ENCODE measurements at places on chromosomes 3 and 15.

DNA sequence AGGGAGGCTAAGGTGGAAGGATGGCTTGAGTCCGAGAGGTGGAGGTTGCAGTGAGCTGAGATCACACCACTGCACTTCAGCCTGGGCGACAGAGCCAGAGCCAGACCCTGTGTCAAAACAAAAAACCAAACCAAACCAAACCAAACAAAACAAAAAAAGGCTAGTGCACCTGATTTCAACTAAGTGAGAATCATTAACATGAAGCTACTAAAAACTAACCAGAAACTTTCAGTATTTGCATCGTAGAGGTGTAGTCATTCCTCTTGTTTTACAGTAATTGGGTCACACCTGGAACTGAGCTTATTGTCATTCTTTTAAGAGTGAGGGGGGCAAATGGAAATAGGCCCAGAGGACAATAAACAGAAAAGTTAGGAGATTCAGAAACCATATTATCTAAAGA is 58.5 kb downstream of the ST6GAL1 start:
- no peak for DNase-seq

- DNase-seq = no peak
Observed at GRCh38 chr3:117404141-117404540, 694.6 kb downstream of the TUSC7 start.

DNA sequence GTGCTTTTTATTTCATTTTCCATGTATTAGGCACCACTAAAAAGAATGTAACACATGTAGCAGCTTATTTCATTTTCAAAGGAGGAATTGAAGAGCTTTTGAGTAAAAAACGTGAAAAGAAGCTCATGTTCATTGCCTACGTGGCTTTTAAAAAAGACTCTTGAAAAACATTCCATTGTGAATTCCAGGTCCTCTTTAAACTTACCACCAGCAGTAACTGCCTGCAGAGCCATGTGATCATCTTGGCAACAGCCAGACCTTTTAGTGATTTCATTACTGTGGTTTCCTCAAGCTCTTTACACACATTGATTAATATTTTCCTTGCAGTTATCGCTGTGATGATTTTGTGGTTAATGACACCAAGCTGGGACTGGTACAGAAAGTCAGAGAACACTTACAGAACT is 43.8 kb upstream of the FBXL22 start:
- peak; percentile 22 for DNase-seq

DNA sequence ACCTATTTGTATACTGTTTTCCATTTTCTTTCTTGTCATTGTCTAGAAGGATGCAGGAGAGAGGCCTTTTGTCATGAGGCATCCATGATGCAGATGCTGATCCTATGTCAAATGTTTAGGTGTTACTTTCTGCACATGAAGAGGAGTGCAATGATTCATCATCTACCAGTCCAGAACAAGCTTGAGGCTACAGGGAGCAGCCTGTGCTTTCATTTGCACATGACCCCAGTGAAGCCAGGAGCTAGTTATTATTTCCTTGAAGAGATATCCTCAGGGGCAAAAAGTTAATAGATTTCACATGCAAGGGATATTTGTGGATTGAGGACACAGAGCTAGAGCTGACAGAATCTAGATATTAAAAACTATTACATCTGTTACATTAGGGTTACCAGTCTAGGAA is 204.4 kb upstream of the TGFBR2 start:
- DNase-seq = peak; percentile 2

- no peak for DNase-seq
Observed at GRCh38 chr3:151935446-151935845, 62.0 kb downstream of the SUCNR1 start.

GRCh38 chr3:119580067-119580760 is 922 bp downstream of the ADPRH start:
- no peak for DNase-seq

- peak; percentile 30 for DNase-seq
Observed at GRCh38 chr3:56917361-56918110, 115.8 kb upstream of the ARHGEF3 start.

GRCh38 chr3:117355566-117355965 is 646.0 kb downstream of the TUSC7 start:
- peak; percentile 74 for DNase-seq

- DNase-seq = no peak
Observed at GRCh38 chr3:111590143-111590491, 5.0 kb downstream of the ZBED2 start.

DNA sequence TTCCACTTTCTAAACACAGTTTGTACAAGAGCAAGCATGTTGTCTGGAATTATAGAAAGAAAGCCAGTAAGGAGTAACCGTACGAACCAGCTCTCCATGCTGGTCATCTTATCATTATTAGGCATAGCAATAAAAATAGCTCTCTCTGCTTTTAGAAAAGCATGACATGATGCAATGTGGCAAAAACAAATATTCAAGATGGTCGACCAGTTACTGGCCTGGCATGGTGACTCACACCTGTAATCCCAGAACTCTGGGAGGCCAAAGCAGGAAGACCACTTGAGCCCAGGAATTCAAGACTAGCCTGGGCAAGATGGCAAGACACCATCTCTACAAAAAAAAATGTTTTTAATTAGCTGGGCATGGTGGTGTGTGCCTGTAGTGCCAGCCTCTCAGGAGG is 2.6 kb upstream of the MAP4 start:
- DNase-seq = no peak

- DNase-seq = no peak
Observed at GRCh38 chr3:52078781-52079560, 22.6 kb upstream of the DUSP7 start.

DNA sequence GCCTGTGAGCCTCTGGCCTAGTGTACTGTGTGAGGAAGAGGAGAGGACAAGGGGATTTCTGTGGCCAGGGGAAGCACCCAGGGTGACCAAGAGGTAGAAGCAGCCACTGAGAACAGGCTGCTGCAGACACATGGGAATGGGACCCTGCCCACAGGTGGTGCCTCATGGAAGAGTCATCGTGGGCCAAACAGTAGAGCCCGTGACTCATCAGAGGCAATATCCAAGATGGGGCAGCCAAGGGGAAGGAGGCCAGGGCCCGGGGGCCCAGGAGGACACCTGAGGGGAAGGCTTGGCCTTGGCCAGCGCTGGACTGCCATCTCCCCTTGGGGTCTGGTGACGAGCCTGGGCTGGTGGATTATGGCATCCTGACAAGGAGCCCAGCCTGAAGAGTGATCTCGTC is 275.0 kb upstream of the LYSMD4 start:
- no peak for DNase-seq

- DNase-seq = no peak
Observed at GRCh38 chr3:40167958-40168357, 141.5 kb upstream of the EIF1B start.

GRCh38 chr3:159897331-159898075 is 91.1 kb upstream of the IL12A start:
- DNase-seq = no peak

GRCh38 chr3:50373146-50374051 is 14.1 kb upstream of the TMEM115 start:
- peak; percentile 77 for DNase-seq

DNA sequence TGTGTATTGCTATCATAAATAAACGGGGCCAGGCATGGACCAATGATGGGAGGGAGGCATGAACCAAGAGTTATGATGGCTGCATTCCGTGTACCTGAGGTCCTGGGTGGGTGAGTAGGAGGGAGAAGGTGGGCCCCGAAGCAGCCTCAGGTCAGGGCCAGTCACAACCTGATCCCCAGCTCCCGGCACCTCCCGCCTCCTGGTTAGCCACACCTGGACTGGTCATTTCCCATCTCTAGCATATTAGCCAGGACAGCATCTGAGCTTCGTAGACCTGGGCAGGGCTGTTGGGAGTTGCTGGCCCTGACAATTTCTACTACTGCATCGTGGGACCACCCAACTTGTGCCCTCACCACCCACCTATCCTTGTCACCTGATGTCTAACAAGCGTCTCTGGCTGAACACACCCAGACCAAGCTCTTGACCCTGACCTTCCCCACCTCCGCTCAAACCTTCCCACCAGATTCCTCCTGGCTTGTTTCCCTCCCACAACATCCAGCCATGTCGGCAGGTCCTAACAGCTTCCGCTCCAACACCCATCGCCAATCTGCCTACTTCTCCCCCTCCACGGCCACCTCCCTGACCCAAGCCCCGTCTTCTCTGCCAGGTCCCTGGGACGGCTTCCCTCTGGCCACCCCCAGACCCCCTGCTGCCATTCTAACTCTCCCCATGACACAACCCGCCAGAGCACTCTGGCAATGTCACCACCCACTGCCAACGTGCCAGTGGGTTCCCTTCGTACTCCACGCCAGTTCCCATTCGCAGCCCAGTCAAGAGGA is 133.8 kb upstream of the IQSEC1 start:
- DNase-seq = no peak

GRCh38 chr3:123261666-123262065 is 59.9 kb downstream of the SEC22A start:
- no peak for DNase-seq

GRCh38 chr3:145015253-145015652 is 1043.6 kb downstream of the DIPK2A start:
- no peak for DNase-seq

DNA sequence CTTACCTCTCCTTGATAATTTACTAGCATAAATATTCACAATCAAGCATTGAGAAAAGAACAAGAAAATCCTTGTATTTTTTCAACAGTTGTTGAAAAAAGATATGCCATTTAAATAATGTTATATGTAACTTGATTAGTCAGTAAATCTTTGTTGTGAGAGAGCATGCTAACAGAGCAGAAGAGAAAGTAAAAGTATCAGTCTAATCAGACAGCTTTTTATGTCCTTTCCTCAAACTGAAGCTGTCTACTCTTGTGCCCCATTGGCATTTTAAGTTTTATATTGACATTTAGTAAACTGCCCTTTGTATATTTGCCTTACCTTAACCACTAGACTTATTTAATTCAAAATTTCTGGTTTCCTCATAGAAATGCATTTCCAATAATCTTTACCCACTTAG is 668.7 kb downstream of the OTOL1 start:
- no peak for DNase-seq

GRCh38 chr3:61117045-61117898 is 134.0 kb downstream of the FHIT start:
- peak; percentile 81 for DNase-seq

GRCh38 chr3:190209533-190209932 is 88.8 kb upstream of the P3H2 start:
- DNase-seq = no peak

GRCh38 chr3:82179291-82179690 is 417.8 kb upstream of the GBE1 start:
- no peak for DNase-seq

GRCh38 chr3:44893097-44893496 is 18.7 kb downstream of the TGM4 start:
- DNase-seq = no peak

DNA sequence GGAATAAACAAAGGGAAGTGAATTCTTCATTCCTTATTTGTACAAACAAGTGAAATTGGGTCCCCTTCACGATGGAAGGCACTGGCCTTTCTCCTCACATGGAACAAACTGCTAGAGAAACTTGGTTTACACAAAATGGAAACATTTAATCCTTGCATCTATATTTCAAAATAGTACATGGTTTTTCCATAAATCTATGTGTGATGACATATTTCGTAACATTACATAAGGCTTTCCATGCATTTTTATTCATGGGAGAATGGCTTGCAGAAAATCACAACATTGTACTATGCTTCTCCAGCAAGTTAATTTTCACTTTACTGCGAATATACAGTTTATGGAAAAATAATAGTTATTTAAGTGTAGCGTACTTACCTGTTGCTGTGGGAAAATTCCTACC is 81.0 kb upstream of the CDIN1 start:
- DNase-seq = no peak

GRCh38 chr15:38153781-38154180 is 98.9 kb upstream of the SPRED1 start:
- no peak for DNase-seq

DNA sequence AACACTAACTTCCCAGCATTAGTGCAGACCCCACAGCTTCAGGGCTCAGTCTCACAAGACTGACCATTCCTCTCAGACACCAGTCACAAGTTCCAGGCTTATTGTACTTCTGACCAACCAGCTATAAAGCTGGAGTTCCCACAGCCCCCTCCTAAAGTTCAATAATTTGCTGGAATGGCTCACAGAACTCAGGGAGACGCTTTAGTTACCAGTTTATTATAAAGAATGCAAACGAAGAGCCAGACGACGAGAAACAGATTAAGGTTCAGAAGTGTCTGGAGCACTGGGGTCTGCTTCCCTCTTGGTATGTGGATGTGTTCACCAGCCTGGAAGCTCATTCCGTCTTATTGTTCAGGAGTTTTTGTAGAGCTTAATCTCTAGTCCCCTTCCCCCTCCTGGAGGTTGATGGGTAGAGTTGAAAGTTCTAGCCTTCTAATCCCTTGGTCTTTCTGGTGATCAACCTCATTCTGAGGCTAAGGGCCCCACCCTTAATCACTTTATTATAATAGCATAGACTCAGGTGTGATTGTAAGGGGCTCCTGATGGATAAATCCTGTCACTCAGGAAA is 4.8 kb upstream of the CSRNP1 start:
- no peak for DNase-seq

- DNase-seq = peak; percentile 92
Observed at GRCh38 chr15:59401824-59402569, 29.3 kb upstream of the MYO1E start.

Data from NCI-H69 (cell line).